Stimulated activated CD8-positive, alpha-beta memory T cell treated with anti-CD3 and anti-CD28 coated beads, Interleukin-2, amount 100 ng/mL, for 1 hour (primary cell): ENCODE measurements at places on chromosomes 5 and 9.

DNA sequence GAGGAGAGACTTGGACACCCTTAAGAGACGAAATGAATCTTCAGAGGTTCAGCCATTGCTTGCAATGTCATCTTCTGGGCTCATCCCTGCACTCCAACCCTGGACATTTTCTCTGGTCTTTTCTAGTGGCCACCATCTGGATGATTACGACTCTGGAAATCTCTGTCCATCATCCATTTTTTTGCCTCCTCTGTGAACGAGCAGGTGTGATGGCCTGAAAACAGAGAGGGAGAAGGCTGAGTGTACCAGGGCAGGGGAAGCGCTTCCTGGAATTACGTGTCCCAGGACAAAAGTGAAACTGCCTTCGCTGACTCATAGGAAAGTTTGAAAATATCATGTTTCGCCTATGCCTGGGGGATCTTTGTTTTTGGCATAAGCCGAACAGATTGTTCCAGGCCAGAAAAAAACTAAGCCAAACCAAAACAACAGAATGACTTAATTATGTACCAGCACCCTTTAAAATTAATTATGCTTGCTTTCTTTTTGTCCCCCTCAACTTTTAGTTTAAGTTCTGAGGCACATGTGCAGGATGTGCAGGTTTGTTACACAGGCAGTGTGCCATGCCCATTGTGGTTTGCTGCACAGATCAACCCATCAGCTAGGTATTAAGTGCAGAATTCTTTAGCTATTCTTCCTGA lies 31.9 kb downstream of the ANKRD33B start:
- DNase-seq = no peak

DNA sequence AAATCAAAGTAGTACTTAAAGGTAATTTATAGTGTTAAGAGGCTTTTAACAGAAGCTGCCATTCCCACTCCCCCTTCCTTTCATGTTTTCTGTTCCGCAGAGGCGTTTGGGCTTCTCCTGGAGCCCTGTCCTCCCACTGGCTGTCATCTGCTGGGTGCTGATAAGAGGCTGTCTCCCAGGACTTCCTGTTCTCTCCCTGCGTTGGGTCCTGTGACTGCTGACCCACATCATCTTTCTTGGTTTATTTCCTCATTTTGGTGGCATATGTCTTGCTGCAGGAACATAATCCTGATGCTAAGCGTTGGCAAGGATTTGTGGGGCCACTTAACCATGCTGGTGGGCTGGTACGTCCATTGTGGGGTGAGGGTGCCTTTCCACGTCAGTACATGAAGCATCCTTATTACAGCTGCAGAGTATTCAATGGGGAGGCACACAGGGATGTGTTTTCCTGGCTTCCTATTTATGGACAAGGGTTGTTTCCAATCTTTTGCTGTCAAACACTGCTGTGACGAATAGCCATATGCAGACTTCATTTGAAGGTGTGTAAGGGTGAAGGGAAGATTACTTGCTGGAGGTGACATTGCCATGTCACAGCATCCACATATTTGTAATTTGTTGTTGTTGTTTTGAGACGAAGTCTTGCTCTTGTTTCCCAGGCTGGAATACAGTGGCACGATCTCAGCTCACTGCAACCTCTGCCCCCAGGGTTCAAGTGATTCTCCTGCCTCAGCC lies 22.3 kb upstream of the RNF130 start:
- no peak for DNase-seq

- no peak for DNase-seq
These were observed 20.2 kb upstream of the NREP start for GRCh38 chr5:111776913-111777781.

GRCh38 chr5:172599204-172599567 lies 41.9 kb upstream of the NEURL1B start:
- no peak for DNase-seq

DNA sequence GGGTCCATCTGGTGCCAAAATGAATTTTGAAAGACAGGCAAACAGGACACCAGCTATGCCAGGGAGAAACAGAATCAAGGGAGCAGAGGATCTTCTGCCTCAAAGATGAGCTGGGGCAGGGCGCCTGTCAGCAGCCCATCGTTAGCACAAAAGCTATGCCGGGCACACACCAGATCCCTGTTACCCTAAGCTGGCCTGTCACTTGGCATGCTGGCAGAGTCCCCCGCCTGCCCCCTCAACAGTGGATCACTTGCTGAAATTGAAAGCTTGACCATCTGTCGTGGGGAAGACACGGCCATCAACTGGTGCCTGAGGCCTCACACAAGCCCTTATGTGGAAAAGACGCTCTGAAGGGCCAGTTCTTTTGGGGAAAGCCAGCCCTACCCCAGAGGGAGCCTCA lies 256.4 kb downstream of the EBF1 start:
- no peak for DNase-seq

DNA sequence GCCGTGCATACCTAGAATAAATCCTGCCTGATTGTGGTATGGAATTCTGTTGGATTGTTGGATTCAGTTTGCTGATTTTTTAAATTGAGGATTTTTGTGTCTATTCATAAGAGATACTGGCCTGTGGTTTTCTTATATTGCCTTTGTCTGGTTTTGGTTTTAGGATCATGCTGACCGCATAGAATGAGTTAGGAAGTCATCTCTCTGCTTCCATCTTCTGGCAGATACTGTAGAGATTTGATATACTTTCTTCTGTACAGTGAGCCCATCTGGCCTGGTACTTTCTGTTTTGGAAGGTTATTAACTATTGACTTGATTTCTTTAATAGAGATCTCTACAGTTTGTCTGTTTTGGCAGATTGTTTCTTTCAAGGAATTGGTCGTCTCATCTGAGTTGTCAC lies 14.7 kb downstream of the CEP72 start:
- no peak for DNase-seq

GRCh38 chr5:75049456-75050351 lies 2.7 kb downstream of the GCNT4 start:
- no peak for DNase-seq

DNA sequence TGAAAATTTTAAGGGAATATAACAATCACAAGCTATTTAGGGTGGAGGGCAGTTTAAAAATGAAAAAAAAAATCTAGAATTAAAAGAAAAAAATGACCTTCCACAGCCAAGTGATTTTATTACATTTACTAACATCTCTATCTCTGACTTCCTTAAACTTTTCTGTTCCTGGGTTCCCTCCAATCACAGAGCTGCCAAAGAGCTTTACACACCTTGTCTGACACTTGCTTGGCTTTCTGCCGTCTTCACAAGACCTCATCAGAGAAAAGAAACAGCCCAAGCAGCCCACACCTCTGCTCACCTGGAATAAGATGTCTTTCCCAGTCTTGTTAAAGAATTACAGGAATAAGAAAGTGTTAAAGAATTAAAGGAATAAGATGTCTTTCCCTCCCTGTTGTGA lies 38.9 kb downstream of the PSMB7 start:
- no peak for DNase-seq

- DNase-seq = no peak
These were observed 53.5 kb upstream of the MAST4 start for GRCh38 chr5:66542711-66543110.

DNA sequence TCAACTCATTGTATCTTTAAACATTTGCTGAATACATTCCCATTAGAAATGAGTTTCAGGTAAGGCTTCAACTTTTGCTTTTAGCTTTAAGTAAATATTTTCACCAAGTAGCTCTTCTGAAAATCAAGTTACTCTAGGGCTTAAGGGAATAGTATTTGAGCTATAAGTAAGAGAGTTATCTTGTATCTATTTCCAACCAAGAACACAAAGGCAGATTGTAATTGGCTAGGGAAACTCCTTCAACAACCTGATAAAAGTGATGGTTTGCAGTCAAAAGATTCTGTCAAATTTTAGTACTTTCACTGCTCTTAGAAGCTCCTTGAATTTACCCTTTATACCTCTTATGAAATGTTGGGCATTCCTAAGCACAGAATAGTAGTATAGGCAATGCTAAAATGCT lies 13.0 kb downstream of the ELL2 start:
- DNase-seq = no peak

DNA sequence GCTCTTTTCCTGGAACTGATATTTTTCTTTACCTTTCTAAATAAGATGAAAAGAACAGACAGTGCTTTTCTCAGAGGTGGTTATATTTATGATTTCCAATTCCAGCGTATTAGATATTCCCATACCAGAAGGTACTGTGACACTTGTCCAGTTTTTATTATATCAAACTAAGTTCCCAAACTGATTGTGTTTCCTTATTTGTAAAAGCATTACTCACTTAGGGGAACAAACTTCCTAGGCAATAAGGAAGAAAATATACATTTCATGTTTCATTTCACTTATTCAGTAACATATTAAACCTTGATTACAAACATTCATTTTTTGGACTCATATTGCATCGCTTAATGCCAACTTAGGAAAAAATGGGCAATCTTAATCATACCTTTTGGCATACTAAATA lies 1480.0 kb upstream of the NUDT12 start:
- no peak for DNase-seq

DNA sequence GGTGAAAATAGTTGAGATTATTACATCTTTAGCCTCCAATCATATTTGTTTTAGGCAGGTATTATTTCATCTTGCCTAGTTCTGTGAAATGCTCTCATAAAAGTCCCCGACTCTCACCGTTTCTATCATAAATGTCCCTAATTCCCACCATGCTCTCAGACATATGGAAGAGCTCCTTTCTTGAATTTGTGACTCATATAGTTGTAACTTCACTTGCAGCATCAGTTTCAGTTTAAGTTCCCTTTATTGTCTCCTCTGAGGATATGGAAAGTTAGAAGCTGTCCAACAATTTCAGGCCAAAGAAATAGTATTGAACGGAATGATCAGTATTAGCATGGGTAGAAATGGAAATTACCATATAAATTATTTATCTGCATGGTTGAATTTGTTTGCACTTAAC lies 187.5 kb upstream of the NR4A3 start:
- no peak for DNase-seq

DNA sequence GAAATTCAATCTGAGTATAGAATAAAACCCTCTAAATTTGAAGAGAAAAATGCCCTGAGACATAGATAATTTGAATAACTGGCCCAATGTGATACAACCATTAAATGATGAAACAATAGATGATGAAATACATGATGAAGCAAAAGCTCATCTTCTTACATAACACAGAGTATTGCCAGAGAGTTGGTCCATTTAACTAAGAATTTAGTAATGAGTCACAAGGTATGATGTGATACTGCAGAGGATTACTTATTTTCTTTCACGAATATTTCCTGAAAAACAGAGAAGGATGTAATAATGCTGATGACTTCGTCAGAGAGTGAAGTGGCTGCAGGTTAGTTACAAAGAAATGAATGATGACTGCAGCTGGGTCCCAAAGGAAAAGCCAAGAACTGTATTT lies 379.3 kb downstream of the CDH12 start:
- DNase-seq = no peak

- DNase-seq = no peak
These were observed 22.1 kb downstream of the TRMO start for GRCh38 chr9:97900103-97900737.

- no peak for DNase-seq
These were observed 2277.2 kb upstream of the WWC1 start for GRCh38 chr5:166014256-166014655.
